BE2C (cell line): ENCODE measurements at places on chromosomes 1 and 21.

DNA sequence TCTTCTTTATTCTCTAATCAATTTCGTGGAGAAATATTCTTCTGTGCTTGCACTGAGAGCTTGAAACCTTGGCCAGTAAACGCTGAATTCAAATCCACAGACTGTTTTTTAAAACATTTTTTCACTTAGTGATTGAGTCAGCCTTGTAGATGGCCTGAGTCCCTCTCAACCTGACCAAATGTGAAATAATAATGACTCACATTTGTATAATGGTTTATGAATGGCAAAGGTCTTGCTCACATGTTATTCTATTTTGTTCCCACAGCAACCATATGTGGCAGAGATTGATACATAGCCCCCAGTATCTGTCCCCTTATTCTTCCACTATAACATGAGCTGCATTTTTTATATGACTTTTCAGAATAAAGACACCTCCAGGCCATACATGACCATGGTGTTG is 47.8 kb upstream of the CCDC190 start:
- DNase-seq: no peak

GRCh38 chr1:19679691-19680090 is 15.0 kb downstream of the HTR6 start:
- no peak for DNase-seq

DNA sequence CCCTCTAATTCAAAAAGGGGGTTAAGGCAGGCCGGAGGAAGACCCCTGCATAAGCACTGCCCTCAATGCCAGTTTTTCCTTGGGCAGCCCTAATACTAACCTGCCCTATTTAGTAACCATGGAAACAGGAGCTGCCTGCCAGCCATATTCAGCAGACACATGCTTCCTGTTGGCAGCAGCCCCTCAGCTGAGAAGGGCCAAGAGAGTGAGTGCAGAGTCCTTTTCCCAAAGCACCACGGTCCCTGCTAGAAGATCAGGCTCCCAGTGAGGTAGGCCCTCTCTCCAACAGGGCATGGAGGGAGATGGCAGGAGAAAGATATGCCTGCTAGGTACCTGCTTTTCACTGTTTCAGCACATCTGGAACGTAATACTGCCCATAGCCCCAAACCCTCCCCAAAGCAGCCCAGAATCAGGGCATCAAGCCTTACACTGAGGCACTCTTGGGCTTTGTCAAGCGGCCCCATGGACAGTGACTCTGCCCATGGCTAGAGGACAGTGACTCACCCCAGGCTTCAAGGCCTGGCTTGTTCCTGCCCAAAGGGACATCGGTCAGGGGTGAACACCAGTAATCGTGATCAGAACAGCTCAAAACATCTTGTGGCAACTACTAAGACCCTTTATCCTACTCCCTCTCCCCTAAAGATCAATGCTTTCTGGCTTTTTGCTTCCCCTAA is 64.5 kb downstream of the BCAR3 start:
- DNase-seq: peak; percentile 34

DNA sequence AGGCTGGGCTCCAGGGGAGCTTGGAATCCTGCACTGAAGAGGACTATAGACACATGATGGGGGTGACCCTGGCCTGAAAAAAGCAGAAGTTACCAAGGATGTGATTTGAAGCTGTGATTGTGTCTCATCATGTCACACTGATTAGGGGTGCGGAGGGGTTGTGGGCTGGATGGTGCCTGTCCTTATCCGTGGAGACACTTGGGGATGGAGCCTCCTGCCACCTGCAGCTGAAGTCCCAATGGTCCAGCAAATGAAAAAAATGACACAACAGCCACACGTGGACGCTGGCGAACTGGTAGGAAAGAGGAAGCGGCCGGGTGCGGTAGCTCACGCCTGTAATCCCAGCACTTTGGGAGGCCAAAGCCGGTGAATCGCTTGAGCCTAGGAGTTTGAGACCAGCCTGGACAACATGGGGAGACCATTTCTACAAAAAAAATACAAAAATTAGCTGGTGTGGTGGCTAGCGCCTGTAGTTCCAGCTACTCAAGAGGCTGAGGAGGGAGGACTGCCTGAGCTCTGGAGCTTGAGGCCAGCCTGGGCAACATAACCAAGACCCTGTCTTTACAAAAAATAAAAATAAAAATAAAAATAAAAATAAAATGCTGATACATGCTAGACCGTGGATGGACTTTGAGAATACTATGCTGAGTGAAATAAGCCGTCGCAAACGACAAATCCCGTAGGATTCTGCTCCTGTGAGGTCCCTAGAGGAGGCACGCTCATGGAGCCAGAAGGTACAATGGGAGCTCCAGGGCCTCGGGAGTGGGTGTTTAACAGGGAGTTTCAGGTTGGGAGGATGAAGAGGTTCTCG is 838 bp upstream of the IBA57 start:
- DNase-seq: no peak

- no peak for DNase-seq
Observed at GRCh38 chr1:204146965-204147364, 4.9 kb downstream of the ETNK2 start.

- DNase-seq: no peak
Observed at GRCh38 chr1:153417136-153417888, 992 bp downstream of the S100A7A start.

DNA sequence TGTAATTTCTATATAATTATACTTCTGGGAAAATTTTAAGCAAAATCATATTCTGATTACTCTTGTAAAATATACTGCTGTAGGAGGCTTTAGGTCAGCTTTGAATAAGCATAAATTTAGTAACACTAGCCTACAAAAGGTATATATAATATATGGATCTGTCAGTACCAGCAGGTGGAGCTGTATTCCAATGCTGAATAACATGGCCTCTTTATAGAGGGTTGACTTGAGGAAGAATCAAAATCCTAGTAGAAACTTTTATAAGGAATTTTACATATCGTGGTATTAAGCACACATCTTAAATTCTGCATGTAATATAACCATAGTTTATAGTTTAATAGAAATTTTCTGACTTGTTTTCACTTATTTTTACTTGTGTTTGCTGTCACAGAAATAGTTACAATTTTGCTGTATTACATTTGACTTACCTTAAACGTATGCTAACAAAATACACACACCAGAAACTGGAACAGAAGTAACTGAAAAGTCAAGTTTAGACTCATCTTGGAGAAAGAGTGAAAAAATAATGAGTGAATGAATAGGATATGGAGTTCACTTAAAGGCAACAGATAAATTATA is 79.3 kb downstream of the HMCN1 start:
- DNase-seq: peak; percentile 25

GRCh38 chr1:94039514-94039870 is 81.5 kb downstream of the ABCA4 start:
- peak; percentile 67 for DNase-seq
